ENCODE measurements at places on chromosomes 12 and 14.

DNA sequence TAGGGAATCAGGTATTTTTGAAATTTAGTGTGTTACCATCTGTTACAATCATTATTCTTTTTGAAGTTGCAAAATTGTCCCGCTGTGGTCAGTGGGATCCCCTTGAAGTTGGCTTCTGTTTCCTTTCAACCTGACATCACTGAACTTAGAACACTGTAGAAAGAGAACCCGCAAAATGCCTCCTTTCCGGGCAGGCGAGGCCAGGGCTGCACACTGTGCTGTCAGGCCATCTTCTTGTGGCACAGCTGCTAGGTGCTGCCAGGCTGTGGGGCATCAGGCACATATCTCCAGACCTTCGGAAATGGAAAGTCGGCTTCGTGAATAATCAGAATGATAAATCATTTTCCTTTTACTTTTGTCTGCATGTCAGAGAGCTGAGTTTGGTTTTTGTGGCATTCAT, 103.5 kb downstream of the GLT1D1 start:
- DNase-seq: no peak

DNA sequence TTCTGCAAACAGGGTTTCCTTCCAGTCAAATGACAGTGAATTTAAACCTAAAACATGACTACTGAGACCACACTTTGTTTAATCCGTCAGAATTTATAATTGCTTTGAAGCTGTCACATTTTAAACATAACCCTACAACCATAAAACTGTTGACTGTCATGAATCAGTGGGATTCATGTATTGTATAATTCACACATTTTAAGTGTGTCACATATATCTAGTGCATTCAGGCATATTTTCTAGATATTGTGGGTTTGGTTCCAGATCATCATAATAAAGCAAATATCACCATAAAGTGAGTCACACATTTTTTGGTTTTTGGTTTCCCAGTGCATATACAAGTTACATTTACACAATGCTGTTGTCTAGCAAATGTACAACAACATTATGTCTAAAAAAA, 304.4 kb downstream of the TMEM132D start:
- DNase-seq: no peak

- no peak for DNase-seq
These were observed 280.3 kb upstream of the DIO2 start for GRCh38 chr14:80491650-80492049.

DNA sequence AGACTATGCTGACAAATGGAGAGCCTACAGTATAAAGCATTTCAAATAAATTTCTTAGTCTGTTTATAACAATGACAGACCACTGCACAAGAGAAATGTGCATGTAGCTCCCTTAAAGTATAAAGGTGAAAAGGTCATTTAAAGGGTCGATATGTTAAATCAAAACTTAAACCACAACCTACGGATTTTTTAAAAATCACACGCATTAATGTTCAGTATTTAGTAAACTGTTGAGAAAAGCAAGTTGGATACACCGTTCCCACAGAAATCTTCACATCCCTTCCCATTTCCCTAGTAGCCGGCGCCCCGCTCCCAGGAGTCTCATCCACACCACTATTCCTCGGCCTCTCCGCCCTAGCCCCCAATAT, 614 bp downstream of the FKBP3 start:
- no peak for DNase-seq

- DNase-seq: peak; percentile 21
These were observed at the start of gene ESRRB for GRCh38 chr14:76375947-76376404. Gene ESRRB, plus strand, starts transcription at chr14:76376137. Its CDS starts 265 bp downstream, at chr14:76376402.

DNA sequence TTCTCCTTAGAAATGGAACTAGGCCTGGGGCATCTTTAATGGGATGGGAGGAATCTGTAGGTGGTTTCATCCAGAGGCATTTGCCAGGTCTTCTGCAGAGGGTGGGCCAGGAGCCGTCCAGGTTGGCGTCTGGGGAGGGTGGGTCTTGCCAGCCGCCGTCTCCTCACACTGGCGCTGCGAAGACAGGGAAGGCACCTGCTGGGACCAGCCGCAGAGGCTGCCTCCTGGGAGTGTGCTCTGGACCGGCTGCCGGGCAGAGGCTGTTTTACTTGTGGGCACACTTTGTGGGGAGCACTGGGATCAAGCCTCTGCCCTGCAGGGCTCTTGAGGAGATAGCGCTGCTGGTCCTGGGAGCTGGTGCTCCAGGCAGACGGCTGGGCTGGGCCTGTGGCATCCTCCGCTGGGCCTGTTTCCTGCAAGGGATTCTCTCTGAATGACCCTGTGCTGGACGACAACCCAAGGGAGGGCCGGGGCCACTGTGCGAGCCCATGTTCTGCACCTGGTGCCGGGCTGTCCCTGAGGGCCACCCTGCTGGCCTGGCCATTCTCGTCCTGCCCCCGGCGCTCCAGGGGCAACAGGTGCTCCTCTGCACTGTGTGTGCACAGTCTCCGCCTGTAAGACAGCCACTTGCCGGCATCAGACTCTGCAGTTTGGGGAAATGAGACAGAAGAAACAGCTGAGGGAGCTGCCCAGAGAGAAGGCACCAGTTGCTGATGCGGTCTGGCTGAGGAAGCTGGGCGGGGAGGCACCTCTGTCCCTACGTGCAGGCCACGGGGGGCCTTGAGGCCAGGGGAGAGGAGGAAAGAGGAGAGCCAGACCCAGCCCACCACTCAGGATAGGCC, 10.0 kb upstream of the TEX22 start:
- DNase-seq: no peak

GRCh38 chr14:105328678-105329390, 14.3 kb downstream of the PACS2 start:
- no peak for DNase-seq
